Lung microvascular endothelial cell (primary cell): ENCODE measurements at places on chromosomes 4 and X. TPM values are rescaled to one million over a fixed set of nuclear protein-coding genes. Genes with fewer than 3 reads are reported as not detected.

Gene REELD1
- not detected in 2 replicates for total RNA-seq

Gene TMPRSS11F
- not detected in 2 replicates for total RNA-seq

Gene CXCL9
- total RNA-seq = not detected in 2 replicates

Gene LRCH2
- total RNA-seq = 5.4 and 15.3 TPM in 2 replicates

Gene VCX3A
- total RNA-seq = not detected in 2 replicates

Gene NUDT10
- total RNA-seq = under 0.01 TPM in 1 of 2 replicates, not detected in the other

Gene FAM9C
- total RNA-seq = under 0.01 TPM in 1 of 2 replicates, not detected in the other

Gene NAT8L
- total RNA-seq = under 0.01 TPM in 2 replicates

Gene PNPLA4
- 5.0 and 7.8 TPM in 2 replicates for total RNA-seq

Gene PRDM8
- total RNA-seq = 0.87 and 1.2 TPM in 2 replicates

- DNase-seq = peak; percentile 55
Observed at GRCh38 chr4:76504613-76505465, 69.8 kb downstream of the SHROOM3 start.

GRCh38 chrX:132742246-132742645 lies 216.2 kb downstream of the HS6ST2 start:
- DNase-seq = no peak

DNA sequence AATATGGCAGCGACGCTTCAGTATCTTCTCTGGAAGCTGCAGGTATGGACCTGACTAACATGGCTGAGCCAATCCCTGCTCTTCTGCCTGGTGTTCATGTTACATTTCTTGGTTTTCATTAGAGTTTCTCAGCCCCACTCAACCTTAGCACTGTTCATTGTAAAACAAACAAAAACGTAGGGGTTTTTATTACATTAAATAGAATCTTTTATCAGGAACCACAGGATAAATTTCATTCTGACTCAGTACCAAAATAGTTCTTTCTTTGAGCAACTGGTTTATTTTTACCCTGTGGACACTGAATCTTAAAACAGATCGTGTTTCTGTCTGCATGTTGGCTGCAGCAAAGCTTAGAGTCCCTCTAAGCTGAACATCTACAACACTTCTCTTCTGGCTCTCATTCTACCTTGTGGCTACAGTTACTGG lies 27.1 kb downstream of the FHIP1A start:
- no peak for DNase-seq

DNA sequence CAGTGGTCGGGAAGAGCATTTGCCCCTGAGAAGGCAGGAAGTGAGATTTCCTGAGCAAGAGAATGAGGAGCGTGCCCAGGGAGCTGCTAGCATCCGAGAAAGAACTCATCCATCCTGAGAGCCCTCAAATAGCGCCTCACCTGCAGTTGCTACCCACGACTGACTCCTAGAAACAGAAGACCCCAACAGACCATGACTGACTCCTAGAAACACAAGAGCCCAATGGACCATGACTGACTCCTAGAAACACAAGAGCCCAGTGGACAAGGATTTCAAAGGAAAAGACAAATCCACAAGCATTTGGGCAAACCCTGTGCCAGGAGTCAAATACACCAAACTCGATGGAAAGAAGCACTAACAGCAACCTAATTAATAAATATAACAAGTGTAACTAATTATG lies 575.2 kb upstream of the FRG1 start:
- DNase-seq = no peak

DNA sequence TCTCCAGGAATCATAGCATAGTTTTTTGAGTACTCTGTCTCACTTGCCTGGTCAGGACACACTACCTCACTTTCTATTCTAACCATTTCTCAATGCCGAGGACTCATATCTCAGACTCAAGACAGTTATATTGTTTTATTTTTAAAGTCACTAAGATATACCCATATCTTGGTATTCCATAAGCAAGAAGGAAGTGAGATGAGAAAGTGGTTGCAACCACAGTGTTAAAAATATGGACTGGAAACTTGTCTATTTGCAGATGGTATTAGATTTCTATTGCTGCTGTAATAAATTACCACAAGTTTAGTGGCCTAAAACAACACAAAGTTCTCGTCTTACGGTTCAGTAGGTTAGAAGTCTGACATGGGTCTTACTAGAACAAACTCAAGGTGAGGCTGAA lies 344.8 kb upstream of the MAGEB2 start:
- DNase-seq = no peak

DNA sequence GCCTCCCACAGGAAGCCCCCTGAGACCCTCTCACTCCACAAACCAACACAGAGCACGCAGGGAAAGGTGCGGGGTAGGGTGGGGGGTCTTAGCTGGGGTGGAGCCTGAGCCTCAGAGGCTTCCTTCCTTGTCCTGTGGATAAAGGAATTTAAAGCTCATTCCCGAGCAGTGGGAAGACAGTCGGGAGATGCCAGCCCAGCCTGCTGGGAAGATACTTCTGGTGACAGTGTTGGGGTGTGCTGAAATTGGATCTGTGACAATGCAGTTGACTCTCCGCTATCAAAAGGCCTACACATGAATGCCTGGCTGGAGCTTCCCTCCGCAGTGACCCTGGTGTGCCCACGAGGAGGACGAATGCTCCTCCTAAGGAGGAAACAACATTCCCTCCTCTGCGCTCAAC lies 45.5 kb downstream of the JAKMIP1 start:
- no peak for DNase-seq

DNA sequence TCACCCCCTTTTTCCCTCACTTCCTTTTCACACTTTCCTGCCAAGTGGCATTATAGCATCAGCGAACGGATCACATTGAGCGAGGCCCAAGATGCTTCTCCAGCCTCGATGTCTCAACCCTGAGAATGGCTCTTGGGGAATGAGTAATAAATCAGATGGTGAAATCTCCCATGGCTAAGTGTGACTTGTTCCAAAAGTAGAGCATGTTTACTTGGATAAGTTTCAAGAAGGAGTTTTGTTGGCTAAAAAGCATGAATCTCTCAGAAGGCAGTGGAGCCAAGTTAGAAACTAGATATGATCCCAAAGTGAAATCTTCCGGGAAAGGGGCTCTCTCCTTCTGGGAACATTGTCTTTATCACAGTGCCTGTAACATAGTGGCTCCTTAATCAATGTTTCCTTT lies 316.3 kb downstream of the CAMK2D start:
- DNase-seq = peak; percentile 80

- no peak for DNase-seq
Observed at GRCh38 chrX:2549876-2550275, 49.1 kb upstream of the DHRSX start.

DNA sequence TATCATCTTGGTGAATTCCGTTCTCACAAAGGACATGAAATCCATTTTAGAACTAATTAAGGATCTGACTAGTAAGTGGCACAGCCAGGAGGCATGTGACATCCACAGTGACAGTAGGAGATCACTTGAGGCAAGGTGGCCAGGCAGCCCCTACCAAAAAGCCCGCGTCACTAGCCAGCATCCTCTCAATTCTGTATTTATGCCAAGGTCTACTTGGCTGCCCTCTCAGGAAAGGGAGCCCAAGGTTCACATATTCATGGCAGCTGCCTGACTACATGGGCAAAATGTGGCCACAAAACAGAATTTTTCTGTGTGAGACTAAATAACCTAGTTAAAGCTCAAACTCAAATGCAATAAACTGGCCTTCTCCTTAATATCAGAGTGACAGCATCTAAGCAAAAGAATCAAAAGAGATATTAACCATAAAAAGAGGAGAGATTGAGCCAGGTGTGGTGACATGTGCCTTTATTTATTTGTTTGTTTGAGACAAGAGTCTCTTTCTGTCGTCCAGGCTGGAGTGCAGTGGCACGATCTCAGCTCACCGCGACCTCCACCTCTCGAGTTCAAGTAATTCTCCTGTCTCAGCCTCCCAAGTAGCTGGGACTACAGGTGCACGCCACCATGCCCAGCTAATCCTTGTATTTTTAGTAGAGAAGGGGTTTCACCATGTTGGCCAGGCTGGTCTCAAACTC lies 51.5 kb downstream of the SLC9A7 start:
- DNase-seq = peak; percentile 31

- DNase-seq = peak; percentile 13
Observed at GRCh38 chr4:129092631-129093190, 628 bp downstream of the SCLT1 start.

DNA sequence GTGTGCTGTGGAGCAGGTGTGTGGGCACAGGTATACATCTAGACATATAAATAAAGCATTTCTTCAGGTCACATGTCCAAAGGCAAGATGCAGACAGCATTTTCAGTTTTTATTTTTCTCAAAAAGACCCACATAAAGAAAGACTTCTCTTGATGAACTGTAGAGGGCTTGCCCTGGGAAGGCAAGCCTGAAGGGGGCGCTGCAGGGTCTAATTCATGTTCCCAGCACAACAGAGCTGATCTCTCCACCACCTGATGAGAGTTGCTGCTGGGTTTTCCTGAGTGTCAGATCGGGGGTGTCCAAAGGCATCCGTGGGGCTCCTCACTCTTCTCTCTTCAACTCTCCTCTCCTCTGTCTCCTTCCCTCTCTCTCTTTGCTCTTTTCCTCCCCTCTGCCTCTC lies 26.6 kb downstream of the ADRA2C start:
- no peak for DNase-seq

DNA sequence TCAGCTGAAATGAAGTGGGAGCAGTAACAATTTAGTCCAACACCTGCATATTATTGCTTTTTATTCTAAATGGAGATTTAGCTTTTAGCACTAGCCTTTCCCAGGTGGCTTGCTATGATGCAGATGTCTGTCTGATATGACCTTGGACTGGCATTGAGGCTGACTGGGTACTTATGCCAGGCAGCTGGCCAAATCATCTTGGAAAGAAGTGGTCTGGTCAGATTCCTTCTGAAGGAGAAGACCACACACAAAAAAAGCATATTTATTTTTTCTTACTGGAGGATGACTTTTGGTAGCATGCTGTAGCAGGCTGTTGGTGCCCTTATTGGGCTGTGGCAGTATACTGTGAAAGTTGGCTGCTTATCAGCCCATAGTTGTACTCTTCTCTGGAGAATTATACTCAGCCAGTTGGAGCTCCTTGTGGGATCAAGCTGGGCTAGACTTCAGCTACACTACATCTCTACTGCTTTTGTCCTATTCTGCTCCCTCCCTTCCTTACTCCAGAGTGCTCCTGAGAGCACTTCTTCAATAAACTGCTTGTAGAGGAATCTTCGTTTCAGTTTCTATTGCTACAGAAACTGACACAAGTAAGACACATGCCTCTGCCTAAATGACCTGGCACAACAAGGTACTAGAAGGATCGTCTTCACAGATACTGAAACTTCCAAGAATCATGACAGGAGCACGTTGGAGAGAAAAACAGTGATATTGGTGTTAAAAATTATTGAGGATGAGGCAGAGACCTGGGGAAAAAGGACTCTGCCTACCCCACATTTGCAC lies 196.8 kb upstream of the RPS6KA3 start:
- no peak for DNase-seq

DNA sequence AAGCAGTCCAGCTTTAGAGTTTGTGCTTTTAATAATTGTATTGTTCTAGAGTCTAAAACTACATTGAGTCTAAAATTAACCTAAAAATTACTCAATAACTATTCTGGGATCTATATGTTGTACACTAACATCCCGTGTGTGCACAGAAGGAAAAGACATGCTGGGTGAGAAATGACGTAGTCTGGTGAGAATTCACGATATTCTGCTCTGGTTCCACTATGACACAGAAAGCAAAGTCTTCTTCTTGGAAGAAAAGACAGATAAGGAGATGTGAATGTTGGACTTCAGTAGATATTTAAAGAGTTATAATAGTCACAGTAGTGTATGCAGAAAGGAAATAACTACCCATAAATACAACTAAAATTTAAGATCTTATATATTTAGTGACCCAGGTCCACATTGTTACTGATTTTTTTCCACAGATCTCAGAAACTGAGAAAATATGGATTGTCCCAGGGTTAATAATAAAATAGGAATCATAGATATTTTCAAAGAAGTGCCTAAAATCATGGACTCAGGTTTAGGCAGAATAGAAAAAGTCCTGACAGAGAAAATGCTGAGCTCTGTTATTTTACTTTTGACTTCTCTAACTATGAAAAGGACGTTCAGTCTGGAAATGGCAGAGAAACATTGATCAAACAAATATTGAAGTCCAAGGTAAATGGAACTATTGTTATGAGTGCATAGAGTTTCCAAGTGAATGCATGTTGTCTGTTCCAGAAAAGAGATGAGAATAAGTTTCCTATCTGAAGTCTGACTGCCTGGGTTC lies 170.7 kb downstream of the ANKRD50 start:
- DNase-seq = no peak

- no peak for DNase-seq
Observed at GRCh38 chr4:186650401-186651180, 73.1 kb downstream of the FAT1 start.

DNA sequence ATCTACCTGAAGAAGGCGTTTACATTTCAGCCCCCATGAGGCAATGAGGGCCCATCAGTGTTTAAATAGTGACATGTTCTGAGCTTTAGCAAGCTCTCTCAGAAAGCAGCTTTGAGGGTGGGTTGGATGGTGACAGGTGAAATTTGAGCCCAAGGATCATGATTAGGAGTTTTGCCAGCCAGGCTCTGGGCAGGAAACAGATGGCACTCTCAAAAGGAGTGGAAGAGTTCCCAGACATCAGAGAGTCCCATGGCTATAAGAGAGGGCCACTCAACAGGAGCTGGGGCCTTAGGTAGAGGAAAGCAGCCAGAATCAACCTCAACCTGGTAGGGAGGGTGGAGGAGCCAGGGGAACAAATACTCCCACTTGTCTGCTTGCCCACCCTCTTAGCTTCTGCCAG lies 499.8 kb downstream of the MID1IP1 start:
- no peak for DNase-seq

DNA sequence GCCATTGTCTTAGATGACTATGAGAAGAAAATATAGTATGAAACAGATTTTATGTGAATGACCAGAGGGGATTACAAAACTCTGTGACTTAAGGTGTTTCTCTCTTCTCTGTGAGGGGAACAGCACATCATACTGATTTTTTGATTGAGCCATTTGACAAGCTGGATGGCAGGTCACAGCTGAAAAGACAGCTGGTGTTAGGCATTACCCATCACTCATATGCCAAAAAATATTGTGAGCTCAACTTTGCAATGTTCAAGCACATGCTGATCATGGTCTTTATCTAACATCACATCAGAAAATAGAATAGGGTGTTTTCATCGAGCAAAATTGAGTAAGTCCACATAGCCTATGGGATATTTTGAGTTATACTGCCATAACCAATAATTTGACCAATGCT lies 86.7 kb upstream of the TECRL start:
- DNase-seq = no peak

DNA sequence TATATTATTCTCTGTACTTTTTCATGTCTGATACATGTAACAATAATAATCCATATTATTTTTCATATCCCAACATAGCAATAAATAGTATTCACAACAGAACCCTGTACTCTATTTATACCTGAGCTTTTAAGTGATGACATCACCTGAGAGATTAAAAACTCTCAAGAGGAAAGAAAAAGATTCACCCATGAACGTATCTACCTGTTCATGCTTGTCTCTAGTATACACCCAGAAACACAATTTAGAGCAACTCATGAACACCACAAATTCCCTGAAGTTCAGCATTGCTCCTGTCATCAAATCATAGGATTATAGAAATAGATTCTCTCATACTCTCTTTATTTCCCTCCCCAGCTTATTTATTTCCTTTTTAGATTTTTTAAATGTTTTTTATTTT lies 185.9 kb downstream of the GABRB1 start:
- no peak for DNase-seq
